ENCODE measurements at places on chromosomes 11 and 22. TPM values are rescaled to one million over a fixed set of nuclear protein-coding genes. Genes with fewer than 3 reads are reported as not detected.
A peak's percentile ranks its signal among the peaks of the same experiment; 100 is the strongest.

TSPAN32 gene
- total RNA-seq, result not detected

SAA1 gene
- 0.63 TPM for total RNA-seq

DNA sequence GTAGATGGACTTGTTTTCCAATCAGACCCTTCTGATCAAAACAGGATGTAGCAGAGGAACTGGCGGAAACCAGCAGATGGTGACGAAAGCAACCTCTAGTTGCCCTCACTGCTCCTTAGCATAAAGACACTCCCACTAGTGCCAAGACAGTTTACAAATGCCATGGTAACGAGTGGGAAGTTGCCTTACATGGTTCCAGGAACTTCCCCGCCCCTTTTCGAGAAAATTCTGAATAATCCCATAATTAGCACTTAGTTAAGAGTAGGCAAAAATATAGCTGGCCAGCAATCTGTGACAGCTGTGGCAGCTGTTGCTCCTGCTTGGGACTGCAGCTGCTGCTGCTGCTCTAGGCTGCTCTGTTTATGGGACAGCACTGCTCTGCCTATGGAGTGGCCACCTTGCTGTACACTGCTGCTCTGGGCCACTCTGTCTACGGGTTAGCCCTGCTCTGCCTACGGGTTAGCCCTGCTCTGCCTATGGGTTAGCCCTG lies 33.4 kb upstream of the SORL1 start:
- no peaks in the 10 kb centered on the region for H3K4me1 ChIP-seq
- no peak overlapping the region for H3K4me3 ChIP-seq
- no peaks in the 10 kb centered on the region for H3K36me3 ChIP-seq
- peak; percentile 52 for DNase-seq
- H3K27ac ChIP-seq, result no peak overlapping the region

DNA sequence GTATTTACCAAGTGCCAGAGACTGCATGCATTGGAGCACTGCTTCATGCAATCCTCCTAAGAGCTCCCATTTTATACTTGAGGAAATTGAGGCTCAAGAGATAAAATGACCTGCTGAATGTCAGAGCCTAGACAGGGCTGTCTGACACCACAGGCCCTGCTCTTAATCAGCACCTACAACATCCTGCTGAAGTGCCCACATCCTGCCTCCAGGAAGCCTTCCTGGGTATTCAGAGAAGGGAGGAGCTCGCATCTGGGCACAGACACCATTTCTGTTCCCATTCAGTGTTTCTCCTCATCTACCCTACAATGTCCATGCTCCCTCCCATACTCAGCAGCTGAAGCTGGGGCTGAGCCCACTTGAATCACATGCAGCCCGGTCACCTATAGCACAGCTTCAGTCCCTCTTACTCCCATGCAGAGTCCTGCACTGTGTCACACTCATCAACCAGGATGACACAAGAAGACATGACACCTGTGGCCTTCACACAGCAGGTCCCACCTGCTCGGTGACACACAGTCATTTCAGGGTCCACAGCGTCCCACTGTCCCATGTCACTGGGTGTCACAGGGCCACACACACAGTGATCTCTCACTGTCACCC lies 53.1 kb downstream of the PDE2A start:
- no peak for DNase-seq
- H3K4me1 ChIP-seq, result no peaks in the 10 kb centered on the region
- H3K4me3 ChIP-seq, result no peak overlapping the region
- no peaks in the 10 kb centered on the region for H3K27me3 ChIP-seq

DNA sequence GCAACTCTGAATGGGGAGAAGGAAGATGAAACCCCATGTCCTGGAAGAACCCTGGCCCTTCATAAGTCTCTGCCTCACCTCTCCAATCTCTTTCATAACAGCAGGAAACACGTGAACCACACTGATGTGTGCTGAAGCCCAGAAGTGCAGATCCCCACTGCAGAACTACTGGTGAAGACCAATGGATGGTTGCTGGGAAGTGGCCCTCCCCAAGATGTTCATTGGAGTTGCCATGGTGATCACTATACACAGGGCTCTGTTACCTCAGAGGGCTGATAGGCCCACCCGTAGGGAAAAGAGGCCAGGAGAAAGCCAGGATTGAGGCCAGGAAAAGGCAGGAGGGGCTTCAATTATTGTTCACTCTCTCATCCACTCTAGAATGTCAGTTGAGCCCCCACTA lies 11.6 kb downstream of the TST start:
- H3K36me3 ChIP-seq, result no peaks in the 10 kb centered on the region
- H3K4me3 ChIP-seq, result no peak overlapping the region
- H3K27ac ChIP-seq, result no peak overlapping the region
- peaks cover 12% of the 10 kb centered on the region for H3K27me3 ChIP-seq
- H3K4me1 ChIP-seq, result no peaks in the 10 kb centered on the region
- DNase-seq, result no peak

DNA sequence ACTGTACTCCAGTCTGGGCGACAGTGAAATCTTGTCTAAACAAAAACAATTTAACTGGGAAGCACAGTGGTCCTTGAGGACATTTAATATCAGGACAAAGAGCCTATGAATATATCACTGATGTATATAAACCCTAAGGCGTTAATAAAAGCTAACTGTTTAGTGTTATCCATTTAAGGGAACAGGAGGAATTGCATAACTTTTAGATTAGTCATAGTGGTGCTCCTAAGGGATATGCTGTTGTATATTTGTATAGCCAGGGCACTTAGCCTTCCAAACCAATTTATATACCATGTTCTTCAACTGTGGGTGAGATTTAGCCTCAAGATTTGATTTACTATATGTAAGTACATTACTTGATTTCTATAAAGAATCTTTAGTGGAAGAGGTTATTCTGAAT lies 3.0 kb upstream of the CHEK1 start:
- no peak overlapping the region for H3K4me3 ChIP-seq
- peaks cover 56% of the 10 kb centered on the region for H3K36me3 ChIP-seq
- peaks cover 7% of the 10 kb centered on the region for H3K4me1 ChIP-seq
- peak; percentile 28 for DNase-seq
- no peak overlapping the region for H3K27ac ChIP-seq
- H3K27me3 ChIP-seq, result no peaks in the 10 kb centered on the region

- DNase-seq, result peak; percentile 71
- peak overlapping the region; percentile 48 for H3K27ac ChIP-seq
- H3K4me3 ChIP-seq, result no peak overlapping the region
- H3K4me1 ChIP-seq, result peaks cover 24% of the 10 kb centered on the region
- H3K36me3 ChIP-seq, result no peaks in the 10 kb centered on the region
Measured at GRCh38 chr11:112455791-112456190, 195.1 kb upstream of the PLET1 start.
